ENCODE measurements at places on chromosomes 11 and 22.
A peak's percentile ranks its signal among the peaks of the same experiment; 100 is the strongest.

DNA sequence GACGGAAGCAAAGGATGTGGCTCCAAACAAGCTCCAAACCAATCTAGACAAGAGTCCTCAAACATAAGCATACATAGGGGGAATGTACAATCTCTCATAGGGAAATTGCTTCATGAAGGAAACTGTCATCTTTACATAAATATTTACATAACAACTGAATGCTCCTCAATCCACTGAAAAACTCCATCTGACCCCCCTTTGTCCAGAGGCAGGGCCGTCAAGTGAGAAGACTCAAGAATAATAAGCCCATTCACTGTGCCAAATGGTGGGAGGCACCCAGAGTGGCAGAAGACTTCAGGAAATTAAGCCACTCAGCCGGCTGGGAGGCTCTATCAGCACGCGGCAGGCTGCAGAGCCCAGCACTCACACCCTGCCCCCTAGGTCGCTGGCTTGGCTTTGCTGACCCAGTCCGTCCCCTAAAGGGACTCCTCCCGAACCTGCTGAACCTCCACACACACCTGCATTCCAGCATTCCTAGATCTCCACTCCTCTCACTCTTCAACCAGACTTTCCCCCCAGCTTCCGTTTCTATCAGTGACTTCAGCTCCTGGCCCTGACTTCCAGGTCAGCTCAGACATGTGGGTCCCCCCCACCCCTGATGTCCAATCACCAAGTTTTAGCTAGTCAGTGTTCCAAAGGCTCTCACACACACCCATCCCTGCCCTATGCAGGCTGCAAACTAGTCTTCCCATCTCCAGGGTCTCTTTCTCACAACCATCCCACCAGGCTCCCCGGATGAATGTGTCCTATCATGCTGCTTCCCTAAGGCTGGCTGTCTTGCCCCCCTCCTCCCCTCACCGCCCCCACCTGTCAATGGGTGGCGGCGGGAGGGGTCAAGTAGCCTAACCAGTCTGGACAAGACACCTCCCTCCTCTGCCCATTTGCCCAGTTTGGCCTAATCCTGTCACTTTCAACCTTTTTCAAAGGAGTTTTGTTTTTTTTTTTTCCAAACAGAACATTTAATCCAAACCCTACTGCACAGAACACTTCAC lies 11.3 kb downstream of the VPS37C start:
- DNase-seq: peak; percentile 8

GRCh38 chr11:82750643-82751139 lies 17.0 kb upstream of the FAM181B start:
- DNase-seq: peak; percentile 27

DNA sequence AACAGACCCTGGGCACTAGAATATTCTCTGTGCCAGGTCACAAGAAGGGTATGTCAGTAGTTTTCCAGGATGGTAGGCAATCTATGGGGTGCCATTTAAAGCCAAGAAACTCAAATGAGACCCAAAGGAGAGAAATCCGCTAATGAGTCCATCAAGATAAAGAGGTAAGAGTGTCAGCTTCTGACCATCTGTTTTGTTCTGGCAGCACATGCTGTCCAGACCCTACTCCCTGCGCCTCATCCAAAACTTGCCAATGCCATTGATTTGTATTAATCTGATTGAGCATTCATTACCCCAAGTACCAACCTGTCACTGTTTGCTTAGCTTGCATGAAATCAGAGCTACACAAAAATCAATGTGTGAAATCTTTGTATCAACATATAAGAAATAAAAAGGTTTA lies 229.0 kb downstream of the BLID start:
- DNase-seq: no peak

DNA sequence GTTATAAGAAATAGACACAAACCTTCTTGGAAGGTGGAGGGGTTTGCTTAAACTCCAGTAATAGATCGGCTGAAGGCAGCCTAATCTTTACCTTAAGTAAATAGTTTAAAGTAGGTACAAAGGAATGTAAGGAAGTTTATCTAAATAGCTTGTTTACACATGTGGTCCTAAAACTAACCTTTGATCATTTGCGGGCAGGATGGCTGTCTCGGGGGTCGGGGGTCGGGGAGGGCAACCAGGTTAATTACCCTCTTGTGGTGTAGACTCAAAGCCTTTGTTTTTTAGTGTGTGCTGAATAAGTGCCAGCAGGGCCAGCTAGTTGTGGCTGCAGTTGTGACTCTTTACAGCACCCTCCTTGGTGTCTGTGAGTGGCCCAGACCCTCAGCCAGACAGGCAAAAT lies 256.9 kb upstream of the SESN3 start:
- no peak for DNase-seq

- peak; percentile 71 for DNase-seq
Observed at GRCh38 chr22:30286813-30287647, 2.3 kb downstream of the CASTOR1 start.

DNA sequence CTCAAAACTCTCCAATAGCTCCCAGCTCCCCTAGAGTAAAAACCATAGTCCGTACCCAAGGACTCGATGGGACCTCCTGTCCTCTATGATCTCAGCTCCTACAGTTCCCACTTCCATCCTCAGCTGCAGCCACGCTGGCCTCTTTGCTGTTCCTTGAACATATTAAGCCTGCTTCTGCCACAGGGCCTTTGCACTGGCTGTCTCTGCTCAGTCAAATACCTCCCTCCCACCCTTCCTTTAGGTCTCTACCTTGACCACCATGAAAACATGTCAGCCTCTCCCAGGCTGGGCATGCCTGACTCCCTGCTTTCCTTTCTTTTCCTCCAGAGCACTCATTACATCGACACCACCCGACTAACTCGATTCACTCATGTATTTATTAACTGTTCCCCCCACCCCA lies 24.5 kb downstream of the TMEM184B start:
- DNase-seq: no peak

DNA sequence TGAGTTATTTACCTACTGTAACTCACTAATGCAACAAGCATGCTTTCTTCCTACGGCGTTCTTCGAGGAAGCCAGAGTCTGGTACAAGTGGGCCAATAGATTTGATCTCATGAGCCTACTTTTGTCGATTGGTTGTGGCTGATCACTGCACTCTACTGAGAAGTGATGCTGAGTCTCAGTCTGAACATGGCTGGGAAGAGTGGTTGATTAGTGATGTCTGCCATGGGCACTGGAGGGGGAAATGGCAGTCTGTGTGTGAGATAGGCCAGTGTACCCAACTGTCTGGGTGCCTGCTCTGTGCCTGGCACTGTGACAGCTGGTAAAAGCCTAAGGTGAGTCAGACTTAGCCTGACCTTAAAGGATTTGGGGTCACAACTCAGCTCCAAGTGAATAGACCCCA lies 28.3 kb downstream of the MYO18B start:
- DNase-seq: no peak

GRCh38 chr22:37418627-37419369 lies 8.5 kb downstream of the ELFN2 start:
- peak; percentile 49 for DNase-seq

DNA sequence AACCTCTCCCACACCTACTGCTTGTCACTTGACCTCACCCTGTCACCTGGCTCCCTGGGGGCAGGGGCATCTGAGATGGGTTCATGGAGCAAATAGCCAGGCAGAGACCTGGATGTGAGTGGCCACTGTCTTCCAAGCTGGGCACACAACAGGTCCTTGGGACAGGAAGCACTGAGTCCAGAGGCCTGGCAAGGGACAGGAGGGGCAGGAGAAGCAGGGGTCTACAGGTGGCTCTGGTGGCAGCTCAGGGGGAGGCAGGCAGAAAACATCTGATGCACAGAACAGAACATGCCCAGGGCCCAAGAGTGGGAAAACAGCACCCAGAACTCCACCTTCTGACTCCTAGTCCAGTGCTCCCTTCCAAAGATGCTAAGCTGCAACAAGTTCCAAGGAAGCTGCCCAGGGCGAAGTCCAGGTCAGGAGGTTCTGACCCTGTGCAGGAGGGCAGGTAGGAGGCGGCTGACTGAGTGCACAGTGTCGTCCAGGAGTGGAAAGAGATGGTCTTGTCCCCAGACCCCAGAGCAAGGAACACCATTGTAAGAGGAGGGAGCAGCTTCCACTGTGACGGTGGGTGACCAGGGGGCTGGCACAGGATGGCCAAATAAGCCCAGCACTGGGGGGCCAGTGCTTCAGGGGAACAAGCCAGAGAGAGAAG lies 3.5 kb downstream of the TNFRSF13C start:
- no peak for DNase-seq

- DNase-seq: no peak
Observed at GRCh38 chr11:133133050-133133449, 399.3 kb downstream of the OPCML start.

- DNase-seq: no peak
Observed at GRCh38 chr11:19185516-19186052, 16.2 kb downstream of the CSRP3 start.

Measured in epithelial cell of esophagus (primary cell).